Esophagus squamous epithelium (tissue), 5 donors: ENCODE measurements at places on chromosomes 6 and 20. TPM values are rescaled to one million over a fixed set of nuclear protein-coding genes. Genes with fewer than 3 reads are reported as not detected.
A peak's percentile ranks its signal among the peaks of the same experiment; 100 is the strongest.

The EEF1A2 gene
- 1.9 TPM for total RNA-seq

The GDAP1L1 gene
- total RNA-seq = not detected

The MMP24 gene
- 0.08 TPM for total RNA-seq

The LY6G5C gene
- 0.57 TPM for total RNA-seq

The PI16 gene
- total RNA-seq = 2.5 TPM

The OLIG3 gene
- not detected for total RNA-seq

The HRH3 gene
- not detected for total RNA-seq

GRCh38 chr20:49045440-49046086 is 549 bp upstream of the CSE1L start:
- no peaks in the 10 kb centered on the region for H3K36me3 ChIP-seq
- no peak for DNase-seq
- peaks cover 19% of the 10 kb centered on the region for H3K4me1 ChIP-seq
- peak overlapping the region; percentile 96 for H3K4me3 ChIP-seq

- no peaks in the 10 kb centered on the region for H3K27me3 ChIP-seq
- H3K4me3 ChIP-seq = no peak overlapping the region
- no peaks in the 10 kb centered on the region for H3K4me1 ChIP-seq
Measured at GRCh38 chr6:95601133-95601532, 23.8 kb downstream of the MANEA start.

GRCh38 chr20:10172998-10173655 is 45.5 kb upstream of the SNAP25 start:
- H3K4me1 ChIP-seq = peaks cover 9% of the 10 kb centered on the region
- no peak overlapping the region for H3K4me3 ChIP-seq
- DNase-seq = no peak
- H3K36me3 ChIP-seq = no peaks in the 10 kb centered on the region
- no peak overlapping the region for H3K27ac ChIP-seq
- no peaks in the 10 kb centered on the region for H3K27me3 ChIP-seq

GRCh38 chr20:40160097-40160550 is 528.9 kb downstream of the MAFB start:
- H3K4me3 ChIP-seq = no peak overlapping the region
- no peaks in the 10 kb centered on the region for H3K27me3 ChIP-seq
- no peaks in the 10 kb centered on the region for H3K4me1 ChIP-seq
- no peaks in the 10 kb centered on the region for H3K36me3 ChIP-seq
- H3K27ac ChIP-seq = no peak overlapping the region
- no peak for DNase-seq

GRCh38 chr6:145028144-145028818 is 707.0 kb downstream of the EPM2A start:
- no peak for DNase-seq
- H3K4me1 ChIP-seq = no peaks in the 10 kb centered on the region
- no peaks in the 10 kb centered on the region for H3K36me3 ChIP-seq
- no peak overlapping the region for H3K27ac ChIP-seq

GRCh38 chr6:148342350-148343046 is at the start of gene SASH1:
TSS of gene SASH1 (plus strand) at chr6:148342838. CDS start at chr6:148343068, 230 bp downstream.
- peak within 1 kb of the TSS; percentile 98 for H3K27ac ChIP-seq
- no peaks in the 10 kb centered on the region for H3K36me3 ChIP-seq
- H3K27me3 ChIP-seq = no peaks in the 10 kb centered on the region
- peak within 1 kb of the TSS; percentile 58 for H3K4me3 ChIP-seq
- peaks cover 52% of the 10 kb centered on the region for H3K4me1 ChIP-seq

DNA sequence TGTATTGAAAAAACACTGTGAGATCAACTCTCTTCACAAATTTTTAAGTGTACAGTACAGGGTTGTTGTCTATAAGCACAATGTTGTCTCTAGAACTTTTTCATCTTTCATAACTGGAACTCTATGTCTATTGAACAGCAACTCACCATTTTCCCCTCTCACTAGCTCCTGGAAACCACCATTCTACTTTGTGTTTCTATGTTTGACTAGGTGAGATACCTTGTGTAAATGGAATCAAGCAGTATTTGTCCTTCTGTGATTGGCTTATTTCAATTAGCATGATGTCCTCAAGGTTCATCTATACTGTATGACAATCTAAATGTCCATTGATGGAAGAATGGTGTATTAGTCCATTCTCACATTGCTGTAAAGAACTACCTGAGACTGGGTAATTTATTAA is 210.1 kb upstream of the FUT9 start:
- H3K4me3 ChIP-seq = no peak overlapping the region
- H3K27ac ChIP-seq = no peak overlapping the region
- no peak for DNase-seq
- H3K27me3 ChIP-seq = no peaks in the 10 kb centered on the region
- no peaks in the 10 kb centered on the region for H3K4me1 ChIP-seq
